ENCODE measurements at places on chromosomes 2 and 18.

GRCh38 chr2:88628571-88628939 is 1.3 kb upstream of the EIF2AK3 start:
- no peak for DNase-seq

DNA sequence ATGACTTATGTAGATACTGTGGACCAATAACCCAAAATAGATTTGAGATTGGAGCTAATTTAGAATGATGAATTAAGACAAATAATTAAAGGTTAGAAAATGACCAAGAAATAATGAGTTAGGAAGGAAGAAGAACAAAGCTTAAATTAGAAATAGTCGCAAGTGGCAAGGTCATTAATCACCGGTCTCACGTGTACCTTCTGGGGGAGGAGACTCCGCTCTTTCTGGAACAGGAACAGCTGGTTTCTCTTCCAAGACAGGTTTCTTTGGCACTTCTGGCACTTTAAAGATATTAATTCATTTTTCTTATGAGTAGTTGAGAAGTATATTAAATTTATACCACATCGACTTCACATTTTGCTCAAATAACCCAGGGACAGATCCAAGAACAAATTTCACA is 156.7 kb downstream of the TTN start:
- DNase-seq: no peak

- no peak for DNase-seq
These were observed 281.6 kb upstream of the STON1 start for GRCh38 chr2:48248251-48248933.

GRCh38 chr2:46145840-46146239 is 151.4 kb upstream of the EPAS1 start:
- DNase-seq: no peak

DNA sequence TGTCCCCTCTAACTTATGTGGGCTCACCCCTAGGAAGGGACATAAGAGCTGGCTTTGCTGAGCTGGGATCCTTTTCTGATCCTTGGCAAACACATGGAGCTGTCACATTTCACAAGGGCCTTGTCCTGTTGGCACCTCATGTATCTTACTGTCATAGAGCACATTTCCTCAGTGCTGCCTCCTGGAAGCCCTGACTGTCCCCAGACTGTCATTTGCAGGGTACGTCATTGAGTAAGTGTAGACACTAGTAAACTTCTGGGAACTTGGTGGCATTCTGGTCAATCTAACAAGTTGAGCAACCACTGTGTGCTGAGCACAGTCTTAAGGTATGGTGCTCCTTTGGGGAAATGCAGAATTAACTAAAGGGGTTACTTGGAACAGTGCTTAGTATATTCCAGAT is 94.5 kb upstream of the IL1R2 start:
- no peak for DNase-seq

DNA sequence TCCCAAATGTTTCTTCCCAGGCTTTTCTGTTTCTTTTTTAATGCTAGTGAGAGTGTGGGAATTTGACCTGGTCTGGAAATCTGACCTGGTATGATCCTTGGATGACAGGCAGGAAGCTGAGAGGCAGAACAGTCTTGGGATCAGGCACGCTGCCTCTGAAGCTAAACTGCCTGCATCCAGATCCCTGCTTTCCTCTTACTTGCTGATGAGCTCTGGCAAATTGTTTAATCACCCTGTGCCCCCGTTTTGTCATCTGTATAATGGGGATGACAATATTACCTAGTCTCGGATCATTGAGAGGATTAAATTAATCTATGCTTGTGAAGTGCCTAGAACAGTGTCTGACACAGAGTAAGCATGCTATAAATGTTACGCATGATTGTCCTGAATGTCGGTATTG is 3.3 kb downstream of the KLHL23 start:
- no peak for DNase-seq

- DNase-seq: no peak
These were observed 209.7 kb upstream of the EPAS1 start for GRCh38 chr2:46087492-46087891.

DNA sequence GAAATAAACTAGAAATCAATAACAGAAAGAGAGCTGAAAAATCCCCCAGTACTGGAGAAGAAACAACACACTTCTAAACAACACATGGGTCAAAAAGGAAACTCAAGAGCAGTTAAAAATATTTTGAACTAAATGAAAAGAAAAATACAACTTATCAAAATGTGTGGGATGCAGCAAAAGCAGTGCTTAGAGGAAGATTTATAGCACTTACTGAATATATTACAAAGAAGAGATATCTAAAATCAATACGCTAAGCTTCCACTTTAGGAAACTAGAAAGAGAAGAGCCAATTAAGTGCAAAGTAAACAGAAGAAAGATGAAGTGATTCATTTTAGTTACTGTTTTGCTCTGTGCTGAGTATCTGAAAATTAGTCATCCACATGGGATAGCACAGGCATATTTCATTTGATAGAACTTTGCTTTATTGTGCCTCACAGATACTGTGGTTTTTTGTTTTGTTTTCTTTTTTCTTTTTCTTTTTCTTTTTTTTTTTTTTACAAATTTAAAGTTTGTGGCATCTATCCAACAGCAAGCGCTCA is 17.0 kb downstream of the TGFA start:
- DNase-seq: no peak

DNA sequence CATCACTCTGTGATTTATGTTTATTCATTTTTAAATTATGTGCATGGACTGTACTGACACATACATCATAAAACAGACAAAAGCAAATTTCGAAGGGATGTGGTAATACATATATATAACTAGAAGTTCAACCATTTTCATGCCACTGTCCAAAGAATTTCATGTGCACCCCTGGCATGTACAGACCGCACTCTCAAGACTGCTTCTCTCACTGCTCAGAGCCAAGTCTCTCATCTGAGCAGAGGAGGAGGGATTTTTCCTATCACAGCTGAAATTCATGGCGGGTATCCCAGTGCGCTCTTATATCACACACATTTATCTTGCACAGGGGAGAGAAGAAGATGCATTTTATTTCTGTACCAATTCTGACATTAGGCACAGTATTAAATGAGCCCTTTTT is 5.9 kb downstream of the TMEM178A start:
- DNase-seq: no peak

GRCh38 chr2:224369028-224369632 is 32.8 kb downstream of the FAM124B start:
- DNase-seq: peak; percentile 27

DNA sequence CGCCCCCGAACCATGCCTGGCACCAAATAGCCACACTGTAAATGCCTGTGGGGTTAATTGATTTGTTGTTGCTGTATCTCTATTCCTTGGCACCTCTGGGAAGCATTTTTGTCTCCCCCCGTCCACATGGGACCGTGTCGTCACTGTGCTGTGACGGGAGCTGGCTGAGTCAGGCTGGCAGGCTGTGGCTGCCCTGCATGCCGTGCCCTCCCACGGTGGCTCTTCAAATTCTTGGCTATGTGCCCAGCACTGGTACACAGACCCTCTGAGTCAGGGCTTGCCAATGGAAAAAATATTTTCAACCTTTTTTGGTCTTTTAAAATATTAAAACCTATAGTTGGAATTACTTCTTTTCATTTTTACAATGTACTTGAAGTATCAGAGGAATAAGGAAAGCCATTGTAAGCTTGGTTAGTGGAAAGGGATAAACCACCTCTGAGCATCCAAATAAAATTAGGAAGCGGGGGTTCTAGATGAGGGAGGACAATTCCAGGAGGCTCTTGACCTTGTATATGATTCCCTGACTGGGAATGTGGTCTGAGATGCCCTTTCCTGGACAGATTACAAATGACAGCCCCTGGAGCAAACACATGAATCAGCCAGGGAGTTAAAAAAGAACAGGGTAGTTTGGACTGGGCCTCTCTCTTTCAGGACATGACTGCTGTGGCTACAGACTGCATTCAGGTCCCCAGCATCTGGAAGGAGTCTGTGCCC is 59.4 kb downstream of the DGKD start:
- no peak for DNase-seq

DNA sequence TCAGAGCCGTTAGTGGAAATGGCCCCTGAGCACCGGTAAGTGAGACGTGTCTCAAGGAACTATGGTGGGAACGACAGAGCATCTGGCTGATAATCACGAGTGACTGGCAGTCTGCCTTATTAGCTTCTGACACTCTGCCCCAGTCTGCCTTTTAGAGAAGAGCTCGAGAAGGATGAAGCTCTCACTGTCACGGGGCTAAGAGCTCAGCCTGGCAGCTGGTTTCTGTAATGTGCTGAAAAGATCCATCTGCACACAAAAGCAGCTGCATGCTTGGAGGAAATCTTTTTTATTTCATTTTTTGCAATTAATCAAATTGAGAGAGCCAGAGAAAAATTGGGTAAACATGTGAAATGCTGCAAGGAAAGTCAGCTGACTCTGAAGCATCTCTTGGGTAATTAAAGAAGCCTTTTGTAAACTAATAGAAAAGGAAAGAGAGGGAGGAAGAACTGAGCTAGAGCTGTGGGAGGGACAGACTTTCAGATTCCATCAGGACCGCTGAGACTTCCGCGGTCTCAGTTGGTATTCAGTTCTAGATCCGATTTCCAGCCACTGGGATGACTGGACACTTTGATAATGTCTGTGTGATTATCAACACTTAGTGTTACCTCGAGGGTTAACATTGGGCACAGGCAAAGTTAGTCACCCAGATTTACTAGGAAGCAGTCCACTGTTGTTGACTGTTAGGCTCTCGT is 24.4 kb downstream of the MBP start:
- peak; percentile 70 for DNase-seq

GRCh38 chr18:28176948-28177827 is at the start of gene CDH2:
Gene CDH2, minus strand, starts transcription at chr18:28177130. Its CDS starts 108 bp downstream, at chr18:28177022.
- DNase-seq: peak; percentile 94

Data from WERI-Rb-1 (cell line).